Karpas-422 (cell line): ENCODE measurements at places on chromosomes 16 and 17.

DNA sequence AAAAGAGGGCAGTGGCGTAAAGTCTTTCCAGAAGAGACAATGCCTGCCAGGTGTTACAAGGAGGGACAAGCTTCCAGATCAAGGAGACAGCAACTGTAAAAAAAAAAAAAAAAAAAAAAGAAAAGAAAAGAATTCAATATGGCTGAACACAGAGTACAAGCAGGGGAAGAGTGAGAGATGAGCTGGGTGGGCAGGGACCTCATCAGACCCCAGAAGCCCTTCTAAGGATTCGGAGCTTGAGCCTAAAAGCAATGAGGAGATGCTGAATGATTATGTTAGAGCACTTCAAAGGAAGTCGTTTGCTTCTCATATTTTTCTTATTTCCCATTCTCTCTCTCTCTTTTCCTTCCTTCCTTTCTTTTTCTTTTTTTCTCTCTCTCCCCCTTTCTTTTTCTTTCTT lies 103.0 kb downstream of the YPEL2 start:
- H3K4me1 ChIP-seq: peaks cover 57% of the 10 kb centered on the region
- no peak overlapping the region for H3K27ac ChIP-seq
- H3K4me3 ChIP-seq: no peak overlapping the region
- no peaks in the 10 kb centered on the region for H3K36me3 ChIP-seq
- DNase-seq: no peak

DNA sequence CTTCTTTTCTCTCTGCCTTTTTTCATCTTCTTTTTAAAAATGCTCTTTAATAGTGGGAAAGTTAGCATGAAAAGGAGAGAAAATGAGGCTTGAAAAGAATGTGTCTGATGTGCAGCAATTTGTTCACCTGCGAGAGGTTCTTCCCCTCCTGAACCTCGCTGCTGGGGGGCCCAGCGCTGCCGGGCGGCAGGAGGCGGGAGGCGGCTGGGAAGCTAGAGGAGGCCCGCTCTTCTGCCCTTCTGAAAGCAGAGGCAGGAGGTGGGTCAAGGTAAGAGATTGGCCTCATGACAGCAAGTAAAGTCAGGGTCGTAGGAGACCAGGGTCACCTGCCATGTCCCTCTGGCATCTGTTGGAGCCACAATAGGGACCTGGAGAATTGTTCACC lies 78.6 kb upstream of the TNRC6C start:
- no peaks in the 10 kb centered on the region; the same call in 1 of the 2 replicates for H3K36me3 ChIP-seq
- H3K27ac ChIP-seq: no peak overlapping the region
- DNase-seq: no peak
- H3K27me3 ChIP-seq: peaks cover 2% of the 10 kb centered on the region; the same call in 1 of the 2 replicates
- H3K4me1 ChIP-seq: peaks cover 50% of the 10 kb centered on the region

GRCh38 chr17:50255766-50256635 lies 18.3 kb upstream of the TMEM92 start:
- no peak overlapping the region for H3K27ac ChIP-seq
- no peak for DNase-seq
- H3K36me3 ChIP-seq: no peaks in the 10 kb centered on the region
- no peaks in the 10 kb centered on the region for H3K4me1 ChIP-seq
- no peak overlapping the region for H3K4me3 ChIP-seq

DNA sequence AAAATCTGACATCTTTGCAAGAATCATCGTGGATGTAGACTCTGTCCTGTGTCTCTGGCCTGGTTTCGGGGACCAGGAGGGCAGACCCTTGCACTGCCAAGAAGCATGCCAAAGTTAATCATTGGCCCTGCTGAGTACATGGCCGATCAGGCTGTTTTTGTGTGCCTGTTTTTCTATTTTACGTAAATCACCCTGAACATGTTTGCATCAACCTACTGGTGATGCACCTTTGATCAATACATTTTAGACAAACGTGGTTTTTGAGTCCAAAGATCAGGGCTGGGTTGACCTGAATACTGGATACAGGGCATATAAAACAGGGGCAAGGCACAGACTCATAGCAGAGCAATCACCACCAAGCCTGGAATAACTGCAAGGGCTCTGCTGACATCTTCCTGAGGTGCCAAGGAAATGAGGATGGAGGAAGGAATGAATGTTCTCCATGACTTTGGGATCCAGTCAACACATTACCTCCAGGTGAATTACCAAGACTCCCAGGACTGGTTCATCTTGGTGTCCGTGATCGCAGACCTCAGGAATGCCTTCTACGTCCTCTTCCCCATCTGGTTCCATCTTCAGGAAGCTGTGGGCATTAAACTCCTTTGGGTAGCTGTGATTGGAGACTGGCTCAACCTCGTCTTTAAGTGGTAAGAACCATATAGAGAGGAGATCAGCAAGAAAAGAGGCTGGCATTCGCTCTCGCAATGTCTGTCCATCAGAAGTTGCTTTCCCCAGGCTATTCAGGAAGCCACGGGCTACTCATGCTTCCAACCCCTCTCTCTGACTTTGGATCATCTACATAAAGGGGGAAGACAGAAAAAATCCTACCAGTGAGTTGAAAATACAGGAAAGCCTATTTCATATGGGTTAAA lies at the start of gene G6PC1:
Gene G6PC1 (plus strand): TSS at position 340 of the 872 bp plus-strand sequence. CDS start 78 bp downstream, at position 418.
- no peak within 1 kb of the TSS for H3K27ac ChIP-seq
- H3K4me1 ChIP-seq: no peaks in the 10 kb centered on the region
- H3K36me3 ChIP-seq: no peaks in the 10 kb centered on the region
- DNase-seq: no peak
- no peak within 1 kb of the TSS for H3K4me3 ChIP-seq
- no peaks in the 10 kb centered on the region for H3K27me3 ChIP-seq

- H3K4me3 ChIP-seq: no peak overlapping the region
- no peak overlapping the region for H3K27ac ChIP-seq
- H3K27me3 ChIP-seq: no peaks in the 10 kb centered on the region
- H3K36me3 ChIP-seq: no peaks in the 10 kb centered on the region
- DNase-seq: no peak
Measured at GRCh38 chr16:12917246-12917645, 15.8 kb downstream of the SHISA9 start.

GRCh38 chr17:82856361-82856760 lies 16.5 kb upstream of the ZNF750 start:
- H3K27me3 ChIP-seq: no peaks in the 10 kb centered on the region
- no peak overlapping the region for H3K27ac ChIP-seq
- DNase-seq: no peak
- no peaks in the 10 kb centered on the region for H3K36me3 ChIP-seq

DNA sequence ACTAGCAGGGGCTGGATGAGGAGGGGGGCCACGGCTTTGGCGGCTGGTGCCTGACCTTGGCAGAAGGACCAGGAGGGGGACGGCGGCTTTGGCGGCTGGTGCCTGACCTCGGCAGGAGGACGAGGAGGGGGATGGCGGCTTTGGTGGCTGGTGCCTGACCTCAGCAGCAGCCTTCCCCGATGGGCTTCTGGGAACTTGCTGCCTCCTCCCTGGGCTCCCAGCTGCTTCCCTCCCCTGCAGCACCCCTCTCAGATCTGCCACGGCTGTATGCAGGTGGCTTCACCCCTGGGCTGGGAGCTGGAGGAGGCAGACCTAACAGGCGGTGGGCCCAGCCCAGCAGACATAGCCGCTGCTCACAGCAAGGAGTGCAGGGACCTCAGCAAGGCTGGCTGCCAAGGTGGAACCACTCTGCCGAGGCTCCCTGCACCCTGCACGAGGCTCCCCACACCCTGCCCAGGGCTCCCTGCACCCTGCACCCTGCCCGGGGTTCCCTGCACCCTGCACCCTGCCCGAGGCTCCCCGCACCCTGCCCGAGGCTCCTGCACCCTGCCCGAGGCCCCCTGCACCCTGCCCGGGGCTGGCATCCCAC lies 38.4 kb upstream of the CBFA2T3 start:
- H3K27ac ChIP-seq: no peak overlapping the region
- no peaks in the 10 kb centered on the region for H3K4me1 ChIP-seq
- no peak for DNase-seq
